ENCODE measurements at places on chromosomes 11 and 22.

- no peak for DNase-seq
Measured at GRCh38 chr22:37525746-37526350, 6.6 kb upstream of the CARD10 start.

DNA sequence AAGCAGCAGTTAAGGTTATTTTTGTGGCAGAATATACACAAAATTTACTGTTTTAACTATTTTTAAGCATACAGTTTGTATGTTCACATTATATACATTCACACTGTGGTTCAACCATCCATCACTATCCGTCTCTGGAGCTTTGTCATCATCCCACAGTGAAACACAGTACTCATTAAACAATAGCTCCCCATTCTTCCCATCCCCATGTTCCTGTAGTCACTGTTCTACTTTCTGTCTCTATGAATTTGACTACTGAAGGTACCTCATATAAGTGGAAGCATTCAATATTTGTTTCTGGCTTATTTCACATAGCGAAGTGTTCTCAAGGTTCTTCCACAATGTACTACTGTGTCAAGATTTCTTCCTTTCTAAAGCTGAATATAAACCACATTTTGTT, 32.6 kb downstream of the ZBTB44 start:
- no peak for DNase-seq

DNA sequence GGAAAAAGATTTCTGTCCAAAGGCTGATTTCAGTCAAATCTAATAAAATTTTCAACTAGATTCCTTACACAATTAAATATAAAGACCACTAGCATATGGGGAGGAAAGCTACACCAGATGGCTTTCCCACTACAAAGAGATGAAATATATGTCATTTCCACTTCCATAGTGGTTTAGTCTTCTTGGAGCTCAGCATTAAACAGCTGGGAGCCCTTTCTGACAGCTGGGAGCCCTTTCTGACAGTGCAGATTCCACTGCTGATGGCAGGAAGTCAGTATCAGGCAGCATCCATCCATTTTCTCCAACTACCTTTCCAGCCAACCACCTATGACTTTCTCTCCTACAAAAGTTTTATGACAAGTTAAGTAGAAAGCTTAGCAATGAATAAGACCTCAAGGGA, 177.9 kb downstream of the RRAS2 start:
- DNase-seq: no peak

- no peak for DNase-seq
Measured at GRCh38 chr11:135001581-135001980, 589.5 kb upstream of the B3GAT1 start.

DNA sequence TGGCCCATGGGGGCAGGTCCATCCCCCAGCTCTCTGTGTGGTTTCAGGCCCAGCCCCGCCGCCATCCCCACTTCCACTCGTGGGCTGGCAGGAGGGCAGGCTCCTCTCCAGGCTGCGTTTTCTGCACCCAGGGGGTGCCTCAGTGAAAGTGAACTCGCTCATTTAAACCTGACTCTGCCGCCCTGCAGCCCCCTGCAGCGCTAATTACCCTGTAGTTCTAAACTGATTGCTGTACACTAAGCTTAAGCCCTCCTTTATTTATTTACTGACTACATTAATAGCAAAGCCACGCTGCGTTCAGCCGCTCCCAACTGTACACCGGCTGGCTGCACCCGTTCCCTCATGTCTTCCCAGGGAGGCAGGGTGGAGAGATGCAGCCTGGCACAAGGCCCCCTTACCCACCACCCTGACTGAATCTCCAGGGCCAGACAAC, 36.6 kb upstream of the NNMT start:
- no peak for DNase-seq

DNA sequence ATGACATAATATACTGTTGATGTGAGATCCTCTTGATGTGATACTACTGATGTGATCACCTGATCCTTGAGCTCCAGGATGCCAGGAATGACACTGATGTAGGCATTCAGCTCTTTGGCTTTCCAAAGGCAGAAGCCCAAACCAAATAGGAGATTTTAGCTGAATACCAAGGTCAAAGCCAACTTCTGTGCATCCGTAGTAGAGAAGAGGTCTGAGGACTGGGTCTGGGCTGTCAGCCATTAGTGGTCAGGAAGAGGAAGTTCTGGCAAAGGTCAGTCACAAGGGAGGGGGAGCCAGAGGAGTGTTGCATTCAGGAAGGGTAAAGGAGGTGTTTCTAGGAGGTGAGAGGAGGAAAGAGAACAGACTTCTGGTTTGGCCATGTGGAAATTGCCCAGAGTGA, 53.4 kb upstream of the PARVG start:
- no peak for DNase-seq

DNA sequence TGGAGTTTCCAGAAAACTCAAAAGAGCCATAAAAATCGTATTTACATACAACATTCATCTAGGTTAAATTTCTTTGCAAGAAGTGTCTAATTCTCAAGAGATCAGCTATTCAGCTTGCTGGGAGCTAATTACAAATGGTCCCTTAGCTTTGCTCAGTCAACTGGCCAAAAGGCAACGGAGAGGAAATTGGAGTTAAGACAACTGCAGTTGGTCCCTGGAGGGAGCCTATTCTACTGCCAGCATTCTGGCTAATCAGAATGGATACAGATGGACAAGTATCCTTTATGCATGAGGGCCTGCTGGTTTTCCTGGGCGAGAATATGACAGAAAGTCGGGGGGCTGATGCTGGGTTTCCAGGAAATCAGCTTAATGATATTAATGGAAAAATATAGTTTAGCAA, 45.5 kb downstream of the KCNJ1 start:
- peak; percentile 26 for DNase-seq

DNA sequence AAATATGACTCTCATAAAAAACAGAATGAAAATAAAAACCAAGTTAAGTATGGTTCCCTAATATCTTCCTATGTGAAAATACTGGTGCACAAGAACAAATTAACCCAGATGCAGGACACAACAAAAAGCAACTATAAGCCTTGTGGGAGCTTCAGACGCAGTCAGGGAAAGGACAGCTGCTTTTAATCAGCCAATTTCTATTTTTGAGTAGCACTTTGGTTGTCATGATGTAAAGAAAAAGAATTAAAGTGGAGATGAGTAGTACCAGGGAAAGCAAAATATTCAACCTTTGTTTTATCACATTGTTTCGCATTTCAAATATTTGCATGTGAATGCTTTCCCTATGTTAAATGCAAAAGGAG, 339.9 kb downstream of the SOX6 start:
- no peak for DNase-seq

- DNase-seq: no peak
Measured at GRCh38 chr11:130940706-130941105, 24.4 kb upstream of the SNX19 start.

GRCh38 chr22:43344520-43344787, 1.3 kb upstream of the SCUBE1 start:
- no peak for DNase-seq

- peak; percentile 71 for DNase-seq
Measured at GRCh38 chr11:67266449-67267187, at the start of gene GRK2. TSS of gene GRK2 (plus strand) at chr11:67266473. CDS start at chr11:67266700, 227 bp downstream.

GRCh38 chr11:16946477-16947282, 67.5 kb downstream of the PLEKHA7 start:
- no peak for DNase-seq

- no peak for DNase-seq
Measured at GRCh38 chr11:88367310-88367709, 29.8 kb upstream of the CTSC start.

GRCh38 chr22:26479043-26479791, 4.4 kb downstream of the HPS4 start:
- DNase-seq: peak; percentile 72

GRCh38 chr11:85806876-85807275, 4.1 kb downstream of the SYTL2 start:
- DNase-seq: no peak

DNA sequence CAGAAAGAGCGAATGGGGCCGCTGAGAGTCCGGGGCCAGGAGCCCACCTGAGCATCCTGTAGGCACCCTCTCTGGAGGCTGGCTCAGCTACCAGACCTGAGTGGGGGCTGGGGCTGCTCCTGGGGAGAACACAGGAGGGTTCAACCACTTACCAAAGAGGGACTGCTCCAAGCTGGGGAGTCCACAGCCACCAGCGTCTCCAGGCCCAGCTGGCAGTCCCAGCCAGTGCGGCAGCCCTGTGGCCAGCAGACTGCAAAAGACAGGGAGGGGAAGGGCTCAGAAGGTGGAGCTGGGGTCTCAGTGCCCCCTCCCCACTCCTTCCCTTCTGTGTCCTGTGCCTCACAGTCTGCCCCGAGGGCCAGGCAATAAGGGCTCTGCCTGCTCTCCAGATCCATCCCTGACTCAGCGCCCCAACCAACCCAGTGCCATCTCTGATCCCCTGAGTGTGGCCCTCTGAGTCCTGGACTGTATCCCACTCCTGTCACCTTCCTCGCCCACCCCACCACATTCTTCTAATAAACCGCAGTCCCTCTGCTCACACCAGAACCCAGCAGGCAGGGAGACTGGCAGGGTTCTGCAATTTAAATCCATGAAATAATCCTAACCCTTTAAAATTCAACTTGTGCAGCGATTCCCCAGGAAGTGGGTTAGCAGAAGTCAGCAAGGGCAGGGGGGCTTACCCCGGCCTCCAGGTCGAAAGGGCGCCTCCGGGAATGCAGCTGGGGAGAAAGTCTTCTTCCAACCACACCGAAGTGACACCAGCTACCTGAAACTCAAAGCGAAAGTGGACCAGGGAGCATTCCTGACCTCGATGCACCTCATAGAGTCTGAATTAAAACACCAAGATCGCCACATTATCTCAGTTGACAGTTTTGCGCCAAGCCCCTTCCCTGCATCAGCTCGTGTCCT, 13.3 kb downstream of the CHST1 start:
- DNase-seq: no peak

GRCh38 chr22:38233427-38233826, 31.6 kb downstream of the MAFF start:
- DNase-seq: no peak

GRCh38 chr11:7143908-7144307, 55.1 kb downstream of the RBMXL2 start:
- peak; percentile 41 for DNase-seq

DNA sequence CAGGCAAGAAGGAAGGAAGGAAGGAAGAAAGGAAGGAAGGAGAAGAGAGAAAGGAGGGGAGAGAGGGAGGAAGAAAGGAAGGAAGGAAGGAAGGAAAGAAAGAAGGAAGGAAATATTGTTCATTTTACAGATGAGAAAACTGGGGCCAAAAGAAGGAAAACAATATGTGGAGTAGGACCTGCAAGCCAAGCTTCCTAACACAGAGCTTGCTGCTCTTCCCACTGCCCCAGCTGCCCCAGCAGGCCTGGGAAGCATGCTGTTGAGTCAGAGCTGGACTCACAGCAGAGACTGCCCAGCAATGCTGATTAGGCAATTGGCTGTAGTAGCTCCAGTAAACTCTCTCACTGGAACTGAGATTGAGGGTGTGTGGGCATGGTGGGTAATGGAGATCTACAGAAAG, 42.6 kb upstream of the SMCO4 start:
- DNase-seq: no peak

GRCh38 chr22:47692811-47693210, 930.4 kb downstream of the TBC1D22A start:
- no peak for DNase-seq

GRCh38 chr11:62372871-62373270, 35.6 kb downstream of the ASRGL1 start:
- DNase-seq: no peak

DNA sequence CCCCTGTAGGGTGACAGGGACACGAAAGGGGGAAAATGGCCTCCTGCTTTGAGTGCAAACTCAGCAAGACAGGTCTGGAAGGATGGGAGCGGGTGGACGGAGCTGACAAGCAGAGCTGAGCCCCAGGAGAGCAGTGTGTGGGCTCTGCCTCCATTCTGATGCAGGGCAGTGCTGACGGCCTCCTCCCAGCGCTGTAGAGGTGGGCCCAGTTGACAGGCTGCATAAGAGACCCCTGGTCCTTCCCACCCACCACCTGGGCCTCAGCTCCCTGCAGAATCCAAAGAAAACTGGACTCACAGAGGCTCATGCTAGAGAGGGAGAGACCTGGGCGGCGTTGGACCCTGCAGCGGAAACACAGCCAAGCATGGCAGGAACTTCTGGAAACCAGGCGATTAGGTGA, 1113.4 kb downstream of the BRD1 start:
- no peak for DNase-seq
